Suppressor macrophage treated with lipopolysaccharide for 1 hour (primary cell): ENCODE measurements at places on chromosomes 1 and 21.

GRCh38 chr1:19559641-19560040 lies 74.3 kb upstream of the CAPZB start:
- DNase-seq = no peak

GRCh38 chr1:160307118-160307791 lies 22.3 kb upstream of the PEX19 start:
- no peak for DNase-seq

DNA sequence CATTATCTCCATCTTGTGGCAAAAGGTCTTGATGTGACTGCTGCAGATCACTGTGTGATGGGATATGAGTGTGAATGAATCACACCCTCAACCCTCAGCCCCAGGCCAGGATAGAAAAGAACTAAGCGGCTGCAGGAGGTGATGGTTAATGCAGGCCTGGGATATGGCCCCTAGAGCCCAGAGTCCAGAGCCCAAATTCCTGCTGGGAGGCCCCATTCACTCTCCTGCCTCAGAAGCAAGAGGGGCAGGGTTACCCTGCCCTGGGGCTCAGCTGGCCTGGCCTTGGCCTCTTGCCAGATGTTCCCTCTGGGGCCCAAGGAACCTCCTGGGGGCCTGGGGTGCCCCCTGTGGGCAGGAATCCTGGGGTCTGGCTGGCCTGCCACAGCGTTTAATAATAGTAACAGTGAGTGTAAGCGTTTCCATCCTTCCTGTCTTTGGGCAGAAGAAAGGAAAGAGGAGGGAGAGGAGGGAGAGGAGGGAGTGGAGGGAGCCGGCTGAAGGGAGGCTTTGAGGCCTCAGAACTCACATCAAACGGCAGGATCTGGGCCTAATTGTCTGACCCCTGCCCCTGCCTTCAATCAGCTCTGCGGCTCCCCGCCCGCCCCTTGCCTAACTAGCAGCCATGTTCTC lies 26.2 kb downstream of the DMAP1 start:
- DNase-seq = no peak

GRCh38 chr1:8902765-8903164 lies 24.3 kb upstream of the ENO1 start:
- no peak for DNase-seq
